Glutamatergic neuron (in vitro differentiated cells): ENCODE measurements at places on chromosomes 7 and 10.

DNA sequence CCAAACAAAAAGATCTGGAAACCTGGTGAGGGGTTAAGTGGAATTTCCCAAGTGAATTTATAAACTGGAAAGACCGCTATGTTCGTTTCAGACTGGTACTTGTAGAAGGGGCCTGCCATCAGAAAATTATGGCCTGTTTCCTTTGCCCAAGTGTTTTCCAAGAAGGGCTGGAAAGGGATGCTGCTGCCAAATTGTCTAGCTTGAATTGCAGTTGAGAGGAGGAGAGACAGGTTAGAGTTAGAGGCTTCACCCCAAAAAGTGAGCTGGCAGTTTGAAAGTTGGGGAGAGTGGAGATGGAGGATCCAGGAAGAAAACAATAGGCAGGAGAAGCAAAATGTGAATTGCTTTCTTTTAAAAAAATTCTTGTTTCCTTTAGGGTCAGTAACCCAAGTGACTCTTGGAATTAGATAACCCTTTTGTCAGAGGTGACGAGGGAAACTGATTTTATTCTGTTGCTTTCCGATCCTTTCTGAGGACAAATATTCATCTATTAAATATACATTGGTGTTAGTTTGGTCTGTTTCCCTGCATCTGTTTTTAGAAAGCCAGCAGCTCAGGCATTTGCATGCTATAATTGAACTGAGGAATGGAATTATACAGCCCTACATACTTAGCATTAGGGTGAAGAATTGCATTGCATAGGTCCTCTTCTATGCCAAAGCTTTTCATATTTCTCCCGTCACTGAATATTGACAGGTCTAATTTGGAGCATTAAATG lies 82.5 kb upstream of the PRR15 start:
- peak overlapping the region; percentile 49 for H3K27ac ChIP-seq
- peaks cover 60% of the 10 kb centered on the region for H3K4me1 ChIP-seq
- no peak overlapping the region for H3K4me3 ChIP-seq
- H3K36me3 ChIP-seq: no peaks in the 10 kb centered on the region
- peaks cover 8% of the 10 kb centered on the region for H3K27me3 ChIP-seq

- no peak for DNase-seq
- H3K4me1 ChIP-seq: peaks cover 9% of the 10 kb centered on the region
- no peak overlapping the region for H3K27ac ChIP-seq
- H3K4me3 ChIP-seq: no peak overlapping the region
- H3K36me3 ChIP-seq: peaks cover 4% of the 10 kb centered on the region
Measured at GRCh38 chr10:11529276-11529903, 82.1 kb downstream of the USP6NL start.

GRCh38 chr10:45286980-45287379 lies 28.4 kb downstream of the OR13A1 start:
- no peak overlapping the region for H3K27ac ChIP-seq
- H3K4me1 ChIP-seq: no peaks in the 10 kb centered on the region
- no peak for DNase-seq
- no peaks in the 10 kb centered on the region for H3K27me3 ChIP-seq
- H3K4me3 ChIP-seq: no peak overlapping the region

DNA sequence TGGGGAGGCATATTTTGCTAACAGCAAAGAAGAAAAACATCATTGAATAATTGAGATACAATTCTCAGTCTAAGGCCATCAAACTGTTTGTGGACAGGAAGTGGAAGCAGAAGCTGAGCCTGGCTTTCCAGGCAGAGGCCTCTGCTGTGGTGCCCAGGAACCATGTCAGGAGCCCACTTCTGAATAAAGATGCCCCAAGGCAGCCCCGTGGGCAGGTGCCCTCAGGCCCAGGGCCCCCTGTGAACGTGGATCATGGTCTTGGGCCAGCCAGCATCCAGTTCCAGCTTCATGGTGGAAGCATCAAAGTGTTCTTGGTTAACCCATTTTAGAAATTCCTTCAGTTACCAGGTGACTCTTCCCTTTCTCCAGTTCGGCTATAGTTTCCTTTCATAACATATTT lies 346.8 kb downstream of the PTPRN2 start:
- peaks cover 17% of the 10 kb centered on the region for H3K36me3 ChIP-seq
- no peak overlapping the region for H3K27ac ChIP-seq
- no peak overlapping the region for H3K4me3 ChIP-seq
- peaks cover 1% of the 10 kb centered on the region for H3K27me3 ChIP-seq
- H3K4me1 ChIP-seq: no peaks in the 10 kb centered on the region

DNA sequence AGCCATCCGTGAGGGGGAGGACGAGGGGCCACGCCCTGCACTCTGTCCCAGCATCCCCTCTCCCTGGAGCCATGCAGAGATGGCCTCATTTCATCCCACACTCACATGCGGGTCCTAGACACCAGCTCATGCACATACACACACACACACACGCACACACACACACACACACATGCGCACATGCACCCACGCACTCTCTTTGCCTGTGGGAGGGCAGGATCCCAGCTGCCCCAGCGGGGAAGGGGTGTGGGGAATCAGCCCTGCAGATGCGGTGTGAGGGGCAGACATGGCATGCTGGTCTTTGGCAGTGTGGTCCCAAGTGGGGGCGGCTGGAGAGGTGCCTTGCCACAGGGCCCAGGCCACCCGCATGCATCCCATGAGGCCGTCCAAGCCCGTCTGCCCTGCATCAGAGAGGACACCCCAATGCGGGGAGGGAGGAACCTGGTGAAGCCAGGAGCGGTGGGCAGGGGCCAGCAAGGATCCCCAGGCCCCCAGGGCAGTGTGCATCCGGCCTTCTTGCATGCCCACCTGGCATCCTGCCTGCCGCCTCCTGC lies 68.1 kb downstream of the LHPP start:
- no peak overlapping the region for H3K27ac ChIP-seq
- peaks cover 1% of the 10 kb centered on the region for H3K27me3 ChIP-seq
- no peak overlapping the region for H3K4me3 ChIP-seq
- no peaks in the 10 kb centered on the region for H3K36me3 ChIP-seq

GRCh38 chr7:41629711-41630111 lies 73.2 kb downstream of the INHBA start:
- no peaks in the 10 kb centered on the region for H3K27me3 ChIP-seq
- H3K27ac ChIP-seq: no peak overlapping the region
- no peaks in the 10 kb centered on the region for H3K4me1 ChIP-seq
- no peaks in the 10 kb centered on the region for H3K36me3 ChIP-seq

- no peaks in the 10 kb centered on the region for H3K36me3 ChIP-seq
- peaks cover 14% of the 10 kb centered on the region for H3K4me1 ChIP-seq
- DNase-seq: no peak
- H3K4me3 ChIP-seq: no peak overlapping the region
Measured at GRCh38 chr7:26549281-26549944, 257.8 kb downstream of the SNX10 start.

GRCh38 chr7:112854169-112854568 lies 64.0 kb upstream of the TMEM168 start:
- no peak overlapping the region for H3K27ac ChIP-seq
- DNase-seq: no peak
- H3K36me3 ChIP-seq: peaks cover 10% of the 10 kb centered on the region

GRCh38 chr10:84846658-84847316 lies 518.4 kb downstream of the CCSER2 start:
- peak; percentile 27 for DNase-seq
- H3K4me3 ChIP-seq: no peak overlapping the region
- peaks cover 17% of the 10 kb centered on the region for H3K4me1 ChIP-seq
- no peak overlapping the region for H3K27ac ChIP-seq
- H3K36me3 ChIP-seq: peaks cover 7% of the 10 kb centered on the region

- no peak for DNase-seq
- peaks cover 10% of the 10 kb centered on the region for H3K27me3 ChIP-seq
- H3K27ac ChIP-seq: no peak overlapping the region
- H3K4me1 ChIP-seq: no peaks in the 10 kb centered on the region
Measured at GRCh38 chr7:158111049-158111751, 476.4 kb downstream of the PTPRN2 start.

DNA sequence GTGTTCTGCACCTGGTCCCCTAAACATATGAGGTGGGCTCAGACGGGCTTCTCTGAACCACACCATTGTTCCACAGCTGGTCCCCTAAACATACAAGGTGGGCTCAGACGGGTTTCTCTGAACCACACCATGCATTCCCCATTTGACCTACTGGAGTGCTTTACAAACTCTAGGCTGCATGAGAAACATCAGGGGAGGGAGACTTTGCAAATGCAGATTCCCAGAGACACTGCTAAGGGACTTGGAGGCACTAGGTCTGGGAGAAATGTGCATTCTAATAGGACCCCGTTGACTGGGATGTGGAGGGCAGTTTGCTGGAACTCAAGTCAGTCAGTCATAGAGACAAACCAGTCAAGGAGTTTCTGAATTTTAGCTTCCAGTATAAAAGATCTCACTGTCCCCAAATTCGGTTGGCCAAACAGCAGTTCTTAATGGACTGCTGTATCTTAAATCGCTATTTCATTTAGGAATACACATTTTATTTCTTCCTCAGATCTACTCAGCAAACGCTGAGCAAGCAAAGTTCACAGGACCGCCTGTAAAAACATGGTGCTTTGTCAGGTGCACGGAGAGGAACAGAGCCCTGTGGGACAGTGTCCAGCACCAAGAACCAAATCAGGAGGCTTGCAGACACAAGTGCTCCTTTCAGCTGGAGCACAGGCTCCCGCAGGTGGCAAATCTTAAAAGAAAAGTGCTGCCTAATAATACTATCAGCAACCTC lies 198.8 kb downstream of the SFMBT2 start:
- no peaks in the 10 kb centered on the region for H3K4me1 ChIP-seq
- no peak for DNase-seq
- H3K27me3 ChIP-seq: peaks cover 7% of the 10 kb centered on the region
- no peak overlapping the region for H3K4me3 ChIP-seq
- peaks cover 17% of the 10 kb centered on the region for H3K36me3 ChIP-seq

DNA sequence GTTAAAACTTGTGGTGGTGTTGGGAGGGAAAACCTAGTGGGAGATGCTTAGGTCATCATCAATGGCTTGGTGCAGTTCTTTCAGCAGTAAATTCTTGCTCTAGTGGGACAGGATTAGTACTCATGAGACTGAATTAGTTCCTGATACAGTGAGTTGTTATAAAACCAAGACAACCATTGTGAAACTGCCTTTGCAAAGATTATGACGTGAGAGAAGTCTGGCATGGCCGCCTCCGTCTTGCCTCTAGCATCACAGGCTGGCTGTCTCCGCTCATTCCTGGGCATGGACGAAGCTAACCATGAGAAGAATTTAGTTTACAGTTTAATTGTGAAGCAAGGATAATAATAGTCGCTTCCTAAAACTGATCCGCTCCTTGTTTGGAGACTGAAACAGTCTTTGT lies 186.4 kb downstream of the KIF20B start:
- no peak overlapping the region for H3K27ac ChIP-seq
- no peaks in the 10 kb centered on the region for H3K36me3 ChIP-seq
- H3K4me3 ChIP-seq: no peak overlapping the region
- DNase-seq: no peak
- peaks cover 1% of the 10 kb centered on the region for H3K27me3 ChIP-seq

DNA sequence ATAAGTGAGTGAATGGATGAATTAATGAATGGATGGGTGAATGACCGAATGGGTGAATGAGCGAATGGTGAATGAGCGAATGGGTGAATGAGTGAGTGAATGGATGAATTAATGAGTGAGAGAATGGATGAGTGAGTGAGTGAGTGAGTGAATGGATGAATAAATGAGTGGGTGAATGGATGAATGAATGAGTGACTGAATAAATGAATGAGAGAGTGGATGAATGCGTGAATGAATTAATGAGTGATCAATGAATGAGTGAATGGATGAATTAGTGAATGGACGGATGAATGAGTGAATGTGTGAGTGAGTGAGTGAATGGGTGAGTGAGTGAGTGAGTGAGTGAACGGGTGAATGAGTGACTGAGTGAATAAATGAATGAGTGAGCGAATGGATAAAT lies 49.5 kb upstream of the HMX3 start:
- peaks cover 6% of the 10 kb centered on the region for H3K36me3 ChIP-seq
- H3K4me3 ChIP-seq: no peak overlapping the region
- no peak for DNase-seq

GRCh38 chr10:33382921-33383713 lies 48.6 kb upstream of the NRP1 start:
- peaks cover 2% of the 10 kb centered on the region for H3K4me1 ChIP-seq
- DNase-seq: no peak
- H3K4me3 ChIP-seq: no peak overlapping the region
- H3K36me3 ChIP-seq: peaks cover 4% of the 10 kb centered on the region
